ENCODE measurements at places on chromosomes 1 and 21.

- no peak overlapping the region for H3K4me3 ChIP-seq
- no peak for DNase-seq
- no peaks in the 10 kb centered on the region for H3K4me1 ChIP-seq
- no peaks in the 10 kb centered on the region for H3K36me3 ChIP-seq
- peaks cover 7% of the 10 kb centered on the region for H3K27me3 ChIP-seq
Observed at GRCh38 chr1:201221201-201221846, 30.7 kb downstream of the IGFN1 start.

DNA sequence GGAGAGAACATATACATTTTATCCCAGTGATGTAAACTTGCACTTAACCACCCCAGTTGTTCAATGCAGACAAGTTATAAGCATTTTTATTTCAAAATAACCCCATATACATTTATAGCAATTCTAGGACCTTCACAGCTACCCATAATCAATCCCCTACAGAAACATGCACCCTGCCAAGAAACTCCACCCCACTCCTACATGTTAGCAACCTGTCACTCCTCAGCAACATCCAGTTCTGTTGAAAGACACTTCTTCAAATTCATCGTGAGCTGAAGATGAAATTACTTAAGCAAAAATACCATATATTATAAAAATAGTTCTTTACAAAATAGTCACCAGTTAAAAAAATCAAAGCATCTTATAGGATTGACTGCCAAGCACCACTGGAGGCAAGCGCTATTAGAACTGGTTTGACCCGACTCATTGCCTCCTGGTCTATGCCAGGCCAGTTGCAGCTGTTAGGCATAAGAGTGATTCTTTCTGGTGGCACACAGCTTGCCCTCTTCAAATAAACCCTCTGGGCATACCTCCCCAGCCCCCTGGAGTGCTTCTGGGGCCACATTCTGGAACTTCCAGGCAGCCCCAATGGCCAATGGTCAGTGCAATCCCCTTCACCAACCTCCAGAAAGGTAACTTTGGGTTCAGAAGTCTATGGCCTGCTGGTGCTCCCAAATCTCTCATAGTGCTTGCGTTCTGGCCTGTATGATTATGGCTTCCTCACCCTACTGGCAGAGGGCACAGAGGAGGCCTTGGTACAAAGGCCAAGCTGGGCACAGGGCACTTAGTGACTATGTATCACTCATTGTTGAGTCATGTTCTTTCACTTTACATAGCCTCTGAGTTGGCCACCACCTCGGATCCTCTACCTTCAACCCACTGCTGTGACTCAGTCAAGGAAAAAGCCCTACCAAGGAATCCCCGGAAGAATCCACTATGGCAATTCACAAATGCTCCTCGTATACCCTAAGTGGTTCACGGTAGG lies 72.2 kb upstream of the RALGPS2 start:
- H3K27me3 ChIP-seq: no peaks in the 10 kb centered on the region
- peaks cover 5% of the 10 kb centered on the region for H3K4me1 ChIP-seq
- H3K27ac ChIP-seq: peak overlapping the region; percentile 61

DNA sequence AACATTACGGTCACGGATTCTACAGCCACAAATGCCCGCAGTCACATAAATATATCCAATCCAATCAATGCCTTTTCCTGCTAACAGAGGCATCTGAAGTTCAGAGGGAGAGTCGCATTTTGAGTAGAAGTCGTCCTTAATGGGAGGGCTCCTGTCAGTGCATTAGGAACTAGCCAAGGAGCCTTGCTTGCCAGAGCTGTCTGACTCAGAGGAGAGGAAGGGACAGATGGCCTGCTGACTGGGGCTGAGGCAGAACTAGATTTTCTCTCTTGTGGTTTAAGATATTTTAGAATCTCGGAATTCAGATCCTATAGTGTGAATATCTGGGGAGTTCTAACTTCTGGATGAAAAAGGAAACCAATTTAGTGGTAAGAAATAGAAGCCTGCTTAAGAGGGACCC lies 10.6 kb downstream of the XKR8 start:
- no peaks in the 10 kb centered on the region for H3K27me3 ChIP-seq
- H3K4me3 ChIP-seq: no peak overlapping the region
- H3K36me3 ChIP-seq: peaks cover 48% of the 10 kb centered on the region

- H3K27me3 ChIP-seq: no peaks in the 10 kb centered on the region
- H3K4me1 ChIP-seq: peaks cover 13% of the 10 kb centered on the region
- DNase-seq: no peak
- H3K27ac ChIP-seq: no peak overlapping the region
- H3K36me3 ChIP-seq: no peaks in the 10 kb centered on the region
- no peak overlapping the region for H3K4me3 ChIP-seq
Observed at GRCh38 chr1:41461790-41462679, 22.4 kb downstream of the EDN2 start.

GRCh38 chr1:43554444-43554992 lies 23.8 kb downstream of the PTPRF start:
- DNase-seq: no peak
- no peaks in the 10 kb centered on the region for H3K27me3 ChIP-seq
- H3K4me3 ChIP-seq: no peak overlapping the region
- no peak overlapping the region for H3K27ac ChIP-seq
